ENCODE measurements at places on chromosomes 12 and 14. TPM values are rescaled to one million over a fixed set of nuclear protein-coding genes. Genes with fewer than 3 reads are reported as not detected.
A peak's percentile ranks its signal among the peaks of the same experiment; 100 is the strongest.

DNA sequence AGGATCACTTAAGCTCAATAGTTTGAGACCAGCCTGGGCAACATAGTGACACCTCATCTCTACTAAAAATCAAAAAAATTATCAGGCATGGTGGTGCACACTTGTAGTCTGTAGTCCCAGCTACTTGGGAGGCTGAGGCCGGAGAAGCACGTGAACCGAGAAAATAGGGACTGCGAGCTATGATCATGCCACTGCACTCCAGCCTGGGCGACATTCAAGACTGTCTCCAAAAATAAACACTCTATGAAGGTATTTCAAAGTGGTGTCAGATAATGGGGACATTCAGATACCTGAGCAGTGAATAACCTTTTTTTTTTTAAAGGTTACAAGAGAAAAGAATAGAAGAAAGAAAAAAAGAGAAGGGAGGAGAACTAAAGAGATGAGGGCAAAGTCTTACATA is 98.1 kb downstream of the MED13L start:
- no peak for DNase-seq

DNA sequence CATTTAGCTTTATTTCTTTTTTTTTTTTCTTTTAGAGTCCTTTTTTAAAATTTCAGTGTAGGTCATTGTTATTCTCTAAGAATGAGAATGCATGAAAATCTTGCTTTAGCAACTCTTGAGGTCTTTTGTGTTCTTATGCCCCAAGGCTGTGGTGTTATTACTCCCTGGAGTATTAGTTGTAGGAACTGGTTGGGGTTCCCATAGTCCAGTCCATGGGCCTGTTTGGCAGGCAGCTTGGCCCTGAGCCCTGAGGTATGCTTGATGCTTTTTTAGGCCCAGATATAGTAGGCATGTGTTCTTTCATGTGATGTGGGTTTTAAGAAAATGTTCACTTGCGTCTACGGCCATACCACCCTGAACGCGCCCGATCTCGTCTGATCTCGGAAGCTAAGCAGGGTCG is 1.6 kb downstream of the FAM234B start:
- DNase-seq, result no peak

DNA sequence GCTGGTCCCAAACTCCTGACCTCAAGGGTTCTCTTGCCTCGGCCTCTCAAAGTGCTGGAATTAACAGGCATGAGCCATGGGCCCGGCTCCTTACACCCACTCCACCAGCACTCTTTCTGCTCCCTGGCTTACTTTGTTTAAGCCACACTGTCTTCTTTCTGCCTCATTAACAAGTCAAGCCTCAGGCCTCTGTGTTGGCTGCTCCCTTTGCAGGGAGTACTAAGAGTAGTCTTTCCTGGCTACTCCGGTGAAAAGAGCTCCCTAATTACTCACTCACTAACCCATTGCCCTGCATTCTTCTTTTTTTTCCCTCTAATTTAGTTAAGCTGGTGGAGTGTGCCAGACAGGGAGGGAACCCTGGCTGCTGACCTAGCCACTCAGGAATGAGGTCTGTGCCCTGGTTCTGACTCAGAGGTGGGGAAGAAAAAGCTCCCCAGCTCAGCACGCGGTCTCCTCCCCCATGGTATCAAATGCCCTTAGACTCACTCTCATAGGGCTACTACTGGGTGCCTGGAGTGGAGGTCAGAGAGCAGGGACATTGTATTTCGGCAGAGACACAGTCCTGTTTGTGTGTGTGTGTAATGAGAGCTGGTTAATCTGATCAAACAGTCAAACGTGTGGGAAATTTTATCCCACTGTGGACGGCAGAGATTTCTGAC is 19.8 kb downstream of the GALNT6 start:
- no peak for DNase-seq

DNA sequence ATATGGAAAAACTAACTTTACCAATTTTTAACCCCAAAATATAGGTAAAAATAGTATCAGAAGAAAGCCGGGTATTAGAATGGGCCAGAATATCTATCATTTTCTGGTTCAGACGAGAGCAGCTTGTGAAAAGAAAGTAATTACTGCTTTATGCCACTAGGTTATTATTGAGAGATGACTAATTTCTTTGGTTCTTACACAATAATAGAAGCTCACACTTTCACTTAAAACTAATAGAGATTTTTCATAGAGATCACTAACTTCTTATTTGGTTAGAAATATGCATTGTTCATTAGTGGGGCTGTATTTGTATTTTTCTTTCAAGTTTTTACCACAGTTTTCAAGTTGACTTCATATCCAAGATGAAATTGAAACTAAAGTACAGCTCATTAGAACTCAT is 1241.2 kb upstream of the FLRT2 start:
- DNase-seq, result no peak

GRCh38 chr14:24840204-24840893 is 206.4 kb upstream of the GZMB start:
- no peak for DNase-seq

DNA sequence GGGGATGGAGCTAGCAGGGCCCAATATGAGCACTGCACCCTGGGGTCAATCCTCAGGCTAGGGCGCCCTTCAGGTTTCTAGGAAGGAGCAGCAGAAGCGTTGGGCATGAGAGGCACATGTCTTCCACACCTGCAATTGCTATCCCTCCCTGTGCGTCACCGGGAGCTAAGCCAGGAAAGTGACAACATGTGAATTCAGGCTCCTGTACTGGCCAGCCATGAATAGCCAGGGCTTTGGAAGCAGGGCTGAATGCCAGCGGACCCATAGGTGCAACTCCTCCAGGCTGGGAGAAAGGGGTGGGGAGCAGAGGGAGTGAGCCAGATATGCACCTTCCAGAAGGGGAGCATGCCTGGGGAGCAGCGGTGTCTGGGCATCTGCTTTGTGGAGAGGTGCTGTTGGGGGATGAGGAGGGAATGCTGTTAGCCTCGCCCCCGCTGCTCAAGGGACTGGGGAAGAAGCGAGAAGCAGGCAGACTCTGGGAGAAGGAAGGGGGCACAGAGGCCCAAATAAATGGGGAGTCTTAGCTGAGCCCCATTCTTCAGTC is 6.1 kb downstream of the HOXC5 start:
- no peak for DNase-seq

DNA sequence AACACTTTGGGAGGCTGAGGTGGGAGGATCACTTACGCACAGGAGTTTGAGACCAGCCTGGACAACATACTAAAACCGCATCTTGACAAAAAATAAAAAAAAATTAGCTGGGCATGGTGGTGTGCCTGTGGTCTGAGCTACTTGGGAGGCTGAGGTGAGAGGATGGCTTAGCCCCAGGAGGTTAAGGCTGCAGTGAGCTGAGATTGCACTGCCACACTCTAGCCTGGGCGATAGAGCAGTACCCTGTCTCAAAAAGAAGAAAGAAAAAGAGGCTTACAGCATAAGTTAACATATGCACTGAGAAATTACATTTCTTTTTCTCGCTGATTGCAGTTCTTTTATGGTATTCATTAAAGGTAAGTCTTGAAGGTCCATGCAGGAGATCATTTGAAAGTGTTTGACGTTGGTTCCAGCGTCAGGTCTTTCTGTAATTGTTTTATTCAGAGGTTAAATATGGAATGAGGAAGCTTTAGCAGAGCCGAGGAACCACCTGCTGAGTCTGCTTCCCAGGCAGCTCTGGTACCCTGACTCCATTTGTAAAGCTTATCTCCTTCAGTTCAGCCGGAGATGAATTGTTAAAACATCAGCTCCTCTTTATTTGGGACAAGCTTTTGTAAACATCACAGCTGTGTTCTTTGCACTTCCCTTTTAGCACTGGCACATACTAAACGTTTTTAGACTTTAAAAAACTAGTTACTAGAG is 18.5 kb downstream of the SFSWAP start:
- DNase-seq, result no peak

DNA sequence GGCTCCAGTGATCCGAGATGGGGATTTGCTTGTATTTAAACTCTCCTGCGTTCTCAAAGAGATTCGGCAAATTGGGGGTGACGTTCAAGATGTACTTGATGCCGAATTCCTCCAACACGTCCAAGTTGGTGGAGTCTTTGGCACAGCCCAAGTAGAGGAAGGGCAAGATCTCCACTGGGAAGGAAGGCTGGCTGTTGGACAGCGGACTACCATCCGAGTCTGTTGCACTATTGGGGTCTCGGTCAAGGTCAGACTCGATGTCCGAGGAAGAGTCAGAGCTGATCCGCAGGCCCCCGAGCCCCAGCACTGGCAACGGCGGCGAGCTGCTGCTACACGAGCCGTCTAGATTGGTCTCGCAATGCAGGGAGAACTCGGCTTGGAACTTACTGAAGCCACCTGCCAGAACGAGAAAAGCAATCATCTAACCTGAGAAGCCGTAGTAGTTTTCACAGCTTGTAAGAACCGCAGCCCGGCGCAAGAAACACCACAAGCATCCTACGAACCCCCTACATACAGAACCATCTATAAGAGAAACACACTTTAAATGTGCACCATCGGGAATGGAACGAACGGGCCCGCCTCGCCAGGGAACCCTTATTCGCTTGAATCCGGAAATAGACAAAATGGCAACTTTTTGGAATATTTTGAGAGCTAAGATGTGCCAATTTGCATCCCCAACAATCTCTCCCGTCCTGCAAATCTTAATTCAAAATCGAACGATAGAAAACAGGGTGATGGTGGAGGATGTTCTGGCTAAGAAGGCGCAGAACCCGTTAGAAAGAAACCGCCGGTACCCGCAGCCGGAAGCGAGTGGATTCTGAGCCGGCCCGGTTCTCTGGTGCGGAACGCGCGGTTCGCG is 1.4 kb downstream of the DUSP6 start:
- no peak for DNase-seq

DNA sequence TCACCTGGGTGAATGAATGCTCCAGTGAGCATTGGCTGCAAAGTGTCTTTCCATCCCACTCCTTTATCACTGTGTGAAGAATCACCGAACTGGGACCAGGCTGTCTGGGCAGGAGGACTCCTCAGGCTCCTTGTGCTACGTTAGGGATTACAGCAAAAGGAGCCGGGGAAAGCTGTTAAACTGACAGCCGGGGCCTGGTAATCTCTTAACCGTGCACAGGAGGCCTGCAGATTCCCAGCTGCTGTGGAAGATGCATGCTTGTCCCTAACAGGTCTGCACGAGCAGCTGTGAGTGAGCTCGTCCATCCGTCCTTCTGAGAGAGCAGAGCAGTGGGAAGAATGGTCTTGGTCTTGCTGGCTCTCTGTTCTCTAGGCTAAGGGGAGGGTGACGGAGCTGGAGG is 231.5 kb downstream of the AACS start:
- DNase-seq, result no peak

DNA sequence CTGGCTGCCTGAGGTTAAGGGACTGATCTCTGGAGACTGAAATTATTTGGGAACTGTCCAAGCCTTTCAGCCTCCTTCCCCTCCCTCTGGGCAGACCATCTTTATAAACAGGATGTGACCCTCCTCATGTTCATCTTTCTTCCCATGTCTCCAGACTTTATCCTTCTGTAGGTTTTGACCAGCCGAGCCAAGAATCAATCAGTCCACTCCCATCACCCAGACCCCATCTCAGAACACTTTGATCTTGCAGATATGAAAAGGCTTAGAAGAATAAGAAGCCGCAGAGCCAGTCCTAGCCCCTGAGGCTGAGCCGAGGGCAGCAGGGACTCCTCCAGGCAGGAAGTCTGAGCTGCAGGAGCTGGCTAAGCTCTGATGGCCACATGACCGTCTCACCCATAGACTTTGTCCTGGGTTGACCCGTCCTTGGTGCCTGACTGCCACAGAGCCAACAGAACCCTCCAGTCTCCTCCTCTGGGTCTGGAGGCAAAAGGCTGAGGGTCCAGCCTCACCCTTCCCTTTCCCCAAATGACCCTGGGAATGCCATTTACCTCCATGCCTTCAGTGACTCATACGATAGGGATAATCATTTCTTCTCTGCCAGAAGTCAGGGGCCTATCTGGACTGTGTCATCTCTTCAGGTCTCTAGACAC is 1.6 kb downstream of the KRT71 start:
- DNase-seq, result no peak

GRCh38 chr14:85573406-85573805 is 43.5 kb downstream of the FLRT2 start:
- DNase-seq, result no peak

GRCh38 chr12:56995201-56995929 is 11.0 kb downstream of the ZBTB39 start:
- peak; percentile 29 for DNase-seq

DNA sequence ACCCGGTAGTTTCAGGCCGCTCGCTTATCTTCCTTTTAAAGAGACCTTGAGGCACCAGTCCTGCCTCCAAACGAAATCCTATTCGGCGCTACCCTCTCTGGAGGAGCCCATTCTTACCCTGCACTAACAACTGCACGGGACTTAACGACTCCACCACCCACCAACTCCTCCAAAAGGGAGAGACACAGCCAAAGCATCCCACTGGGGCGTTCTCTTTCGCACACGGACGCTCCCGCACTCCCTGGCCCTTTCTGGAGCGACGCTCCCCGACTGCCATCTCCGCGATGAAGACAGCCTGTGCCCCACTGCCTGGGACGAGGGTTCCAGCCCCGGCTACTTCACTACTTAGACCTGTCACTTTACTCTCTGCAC is 650 bp downstream of the GALC start:
- no peak for DNase-seq

DNA sequence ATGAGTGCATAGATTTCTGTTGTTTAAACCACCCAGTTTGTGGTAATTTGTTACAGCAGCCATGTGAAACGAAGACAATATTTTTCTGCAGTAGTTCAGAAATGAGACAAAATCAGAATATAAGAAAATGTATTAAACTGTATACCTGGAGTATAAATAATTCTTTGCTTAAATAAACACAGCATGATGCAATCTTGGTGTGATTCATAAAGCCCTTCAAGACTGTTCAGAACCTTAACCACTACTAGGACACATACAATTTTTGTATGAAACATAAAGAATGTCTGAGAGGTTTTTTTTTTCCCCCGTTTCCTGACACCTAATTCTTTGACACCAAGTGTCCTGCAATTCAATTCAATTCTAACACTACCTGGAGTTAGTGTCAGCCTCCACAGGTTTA is 10.5 kb downstream of the C12orf75 start:
- DNase-seq, result no peak

- no peak for DNase-seq
Observed at GRCh38 chr14:60650373-60650961, 1.2 kb upstream of the SIX1 start.

GRCh38 chr14:41859336-41859735 is 252.7 kb downstream of the LRFN5 start:
- no peak for DNase-seq

GRCh38 chr14:104731320-104732294 is 7.6 kb downstream of the ADSS1 start:
- no peak for DNase-seq

GRCh38 chr12:99004799-99005466 is 359.8 kb downstream of the APAF1 start:
- DNase-seq, result no peak

- no peak for DNase-seq
Observed at GRCh38 chr12:34386016-34386415, 363.7 kb downstream of the ALG10 start.

- DNase-seq, result no peak
Observed at GRCh38 chr14:64817631-64818030, 62.1 kb downstream of the SPTB start.

Gene MSRB3
- 5.2 TPM for total RNA-seq

Gene LBHD2
- total RNA-seq, result not detected

Gene TFCP2
- 8.6 TPM for total RNA-seq

Gene ETFBKMT
- 4.8 TPM for total RNA-seq

Gene PARP11
- 5.7 TPM for total RNA-seq

Gene LRTM2
- not detected for total RNA-seq

Gene SERPINA12
- not detected for total RNA-seq

Gene FOXN4
- not detected for total RNA-seq

Gene DUSP16
- 9.9 TPM for total RNA-seq

Gene CHGA
- not detected for total RNA-seq

Gene PTPRB
- 9.0 TPM for total RNA-seq

Gene NIN
- 6.0 TPM for total RNA-seq

Gene IL22
- not detected for total RNA-seq

All from liver (tissue), 10 donors.